K562 (cell line): ENCODE measurements at places on chromosomes 12 and 14.
A peak's percentile ranks its signal among the peaks of the same experiment; 100 is the strongest.

DNA sequence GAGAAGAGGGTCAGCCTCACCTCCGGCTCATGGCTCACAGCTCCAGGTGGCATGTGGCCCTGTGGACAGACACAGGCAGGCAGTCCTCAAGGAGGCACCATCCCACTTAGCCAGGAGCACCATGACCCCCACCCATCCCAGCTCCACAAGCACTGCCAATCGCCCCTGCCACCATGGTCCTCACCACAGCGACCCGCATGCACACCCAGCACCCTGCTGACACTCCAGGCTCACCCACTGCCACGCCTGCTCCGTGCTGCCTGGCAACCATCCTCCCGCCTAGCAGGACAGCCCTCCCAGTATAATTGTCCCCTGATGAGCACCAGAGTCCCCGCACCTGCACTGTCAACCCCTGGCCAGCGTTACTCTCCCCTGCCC is 50.9 kb downstream of the TRPV4 start:
- H3K27me3 ChIP-seq: peaks cover 38% of the 10 kb centered on the region
- H3K36me3 ChIP-seq: no peaks in the 10 kb centered on the region
- DNase-seq: no peak
- no peak overlapping the region for H3K27ac ChIP-seq

- H3K4me3 ChIP-seq: no peak overlapping the region
- no peak overlapping the region for H3K27ac ChIP-seq
- no peaks in the 10 kb centered on the region for H3K27me3 ChIP-seq
- H3K36me3 ChIP-seq: no peaks in the 10 kb centered on the region
- no peaks in the 10 kb centered on the region for H3K4me1 ChIP-seq
Measured at GRCh38 chr14:62162998-62163589, 400.9 kb downstream of the SNAPC1 start.

- H3K27ac ChIP-seq: no peak overlapping the region
- H3K27me3 ChIP-seq: no peaks in the 10 kb centered on the region
- no peaks in the 10 kb centered on the region for H3K36me3 ChIP-seq
- H3K4me3 ChIP-seq: no peak overlapping the region
- no peaks in the 10 kb centered on the region; the same call in 1 of the 2 replicates for H3K4me1 ChIP-seq
- peak; percentile 46 for DNase-seq
Measured at GRCh38 chr14:61475316-61475715, 153.9 kb downstream of the PRKCH start.

- no peak overlapping the region for H3K27ac ChIP-seq
- no peaks in the 10 kb centered on the region for H3K27me3 ChIP-seq
Measured at GRCh38 chr12:24499151-24500146, 449.5 kb downstream of the BCAT1 start.

GRCh38 chr14:75278422-75279152 is at the start of gene FOS:
Gene FOS (plus strand): TSS chr14:75278828. CDS start chr14:75278983, 155 bp downstream.
- peak; percentile 93 for DNase-seq
- no peaks in the 10 kb centered on the region for H3K27me3 ChIP-seq
- peaks cover 37% of the 10 kb centered on the region for H3K4me1 ChIP-seq

DNA sequence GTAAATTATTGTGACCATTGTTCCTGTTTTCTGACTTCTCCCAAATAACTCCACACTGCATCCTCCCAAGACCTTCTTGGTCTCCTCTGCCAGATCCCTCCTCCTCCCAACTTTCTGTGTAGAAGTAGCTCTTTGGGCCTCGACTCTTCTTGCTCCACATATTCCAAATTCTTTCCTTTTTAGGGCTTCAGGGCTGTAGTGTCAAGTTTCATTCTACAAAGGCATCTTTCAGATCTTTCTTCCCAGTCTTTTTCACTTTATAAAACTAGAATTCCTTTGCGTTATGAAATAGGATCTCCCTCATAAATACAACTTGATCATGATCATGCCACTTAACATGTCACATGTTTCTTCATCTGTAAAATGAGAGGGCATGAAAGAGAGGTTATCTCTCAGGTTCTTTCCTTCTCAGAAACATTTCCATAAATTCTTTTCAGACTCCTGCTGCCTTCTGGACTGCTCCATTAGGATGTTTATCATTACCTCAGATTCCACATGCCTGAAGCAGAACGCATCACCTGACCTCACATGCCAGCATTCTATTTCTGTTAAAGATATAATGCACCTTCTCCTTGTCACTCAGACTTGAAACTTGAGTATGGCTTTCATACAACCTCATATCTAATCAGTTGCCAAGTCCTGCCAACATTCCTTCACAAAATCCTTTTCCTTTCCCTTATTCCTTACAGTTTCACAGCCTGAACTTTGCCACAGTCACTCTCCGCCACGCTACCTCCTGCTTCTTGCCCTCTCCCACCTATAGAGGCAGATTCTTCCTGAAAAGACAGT is 8.5 kb downstream of the SLC38A1 start:
- 0 out of 3 replicates have a peak overlapping the region, but pooled peaks have one; percentile 6 for H3K27ac ChIP-seq
- H3K36me3 ChIP-seq: peaks cover 38% of the 10 kb centered on the region
- no peak overlapping the region for H3K4me3 ChIP-seq
- peaks cover 53% of the 10 kb centered on the region for H3K4me1 ChIP-seq
- no peak for DNase-seq

GRCh38 chr12:20368651-20369304 is 441 bp downstream of the PDE3A start:
- no peak overlapping the region for H3K4me3 ChIP-seq
- no peaks in the 10 kb centered on the region for H3K4me1 ChIP-seq
- no peak for DNase-seq
- no peaks in the 10 kb centered on the region for H3K27me3 ChIP-seq
- no peak overlapping the region for H3K27ac ChIP-seq
- no peaks in the 10 kb centered on the region for H3K36me3 ChIP-seq

- peak; percentile 27 for DNase-seq
- H3K27me3 ChIP-seq: no peaks in the 10 kb centered on the region
- H3K4me3 ChIP-seq: no peak overlapping the region
- 0 out of 3 replicates have a peak, but pooled peaks cover 3% of the 10 kb centered on the region for H3K36me3 ChIP-seq
Measured at GRCh38 chr14:68966872-68967301, 12.2 kb downstream of the ACTN1 start.

GRCh38 chr14:96745500-96746051 is 51.6 kb upstream of the VRK1 start:
- no peak overlapping the region for H3K27ac ChIP-seq
- H3K4me3 ChIP-seq: no peak overlapping the region
- no peak for DNase-seq
- H3K36me3 ChIP-seq: no peaks in the 10 kb centered on the region

DNA sequence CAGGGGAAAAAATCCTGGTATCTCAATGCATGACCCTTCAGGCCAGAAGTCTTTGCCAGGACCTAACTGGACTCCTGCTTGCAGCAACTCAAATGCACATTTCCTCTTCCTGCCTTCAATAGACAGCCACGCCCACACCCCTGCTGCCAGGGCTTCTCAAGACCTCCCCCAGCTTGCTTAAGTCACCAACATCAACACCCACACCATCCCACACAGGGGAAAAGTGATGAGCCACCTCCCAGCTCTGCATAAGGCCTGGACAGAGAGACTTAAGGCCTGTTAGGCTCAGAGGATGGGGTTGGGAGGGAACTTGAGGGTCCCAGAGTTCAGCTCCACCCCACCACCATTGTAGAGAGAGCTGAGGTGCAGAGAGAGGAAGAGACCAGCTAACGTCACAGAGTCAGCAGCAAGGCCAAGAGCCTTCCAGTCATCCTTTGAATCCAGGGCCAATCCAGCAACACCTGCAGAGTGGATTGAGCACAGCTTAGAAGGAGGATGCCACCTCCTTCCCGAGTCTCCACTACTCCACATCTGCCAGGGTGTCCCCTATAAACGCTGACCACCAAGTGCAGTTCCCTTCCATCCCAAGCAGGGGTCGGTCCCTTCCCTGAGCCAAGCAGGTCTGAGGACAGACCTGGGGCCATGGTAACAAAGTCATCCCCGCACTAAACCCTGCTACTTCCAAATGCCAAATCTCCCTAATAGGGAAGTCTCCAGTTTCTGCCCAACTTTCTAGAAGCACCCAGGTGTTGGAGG is 50.0 kb downstream of the KDM2B start:
- H3K36me3 ChIP-seq: peaks cover 18% of the 10 kb centered on the region; the same call in 2 of the 3 replicates
- no peak overlapping the region; the same call in 2 of the 3 replicates for H3K27ac ChIP-seq
- H3K27me3 ChIP-seq: no peaks in the 10 kb centered on the region
- peak; percentile 69 for DNase-seq

DNA sequence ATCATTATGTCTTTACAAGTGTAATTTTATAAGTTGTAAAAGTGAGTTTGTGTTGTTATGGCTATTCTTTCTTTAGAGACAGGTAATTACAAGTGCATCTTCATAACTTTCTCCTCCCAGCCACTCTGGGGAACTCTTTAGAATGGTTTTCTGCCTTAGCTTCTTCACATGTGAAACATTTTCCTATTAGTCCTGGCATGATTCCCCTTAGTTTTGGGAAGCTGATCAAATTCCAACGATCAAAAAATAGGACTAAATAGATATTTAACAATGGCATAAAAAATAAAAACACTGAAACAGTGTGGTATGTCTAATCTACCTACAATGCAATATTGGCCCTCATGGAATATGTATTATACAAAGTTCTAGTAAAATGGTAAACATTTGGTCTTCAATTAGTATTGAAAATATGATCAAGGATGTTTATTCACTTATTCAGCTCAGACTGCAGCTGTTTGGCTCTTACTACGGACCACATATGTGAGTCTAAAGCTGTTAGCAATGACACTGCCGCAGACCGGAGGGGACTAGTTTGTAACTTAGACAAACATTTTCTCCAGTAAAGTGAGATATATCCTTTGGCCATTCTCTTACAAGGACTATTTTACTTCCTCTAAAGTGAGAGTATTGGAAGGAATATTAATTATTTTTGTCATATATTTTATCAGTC is 890.8 kb upstream of the USP15 start:
- no peaks in the 10 kb centered on the region for H3K4me1 ChIP-seq
- H3K36me3 ChIP-seq: no peaks in the 10 kb centered on the region
- no peak overlapping the region for H3K27ac ChIP-seq
- DNase-seq: no peak
- no peaks in the 10 kb centered on the region for H3K27me3 ChIP-seq

DNA sequence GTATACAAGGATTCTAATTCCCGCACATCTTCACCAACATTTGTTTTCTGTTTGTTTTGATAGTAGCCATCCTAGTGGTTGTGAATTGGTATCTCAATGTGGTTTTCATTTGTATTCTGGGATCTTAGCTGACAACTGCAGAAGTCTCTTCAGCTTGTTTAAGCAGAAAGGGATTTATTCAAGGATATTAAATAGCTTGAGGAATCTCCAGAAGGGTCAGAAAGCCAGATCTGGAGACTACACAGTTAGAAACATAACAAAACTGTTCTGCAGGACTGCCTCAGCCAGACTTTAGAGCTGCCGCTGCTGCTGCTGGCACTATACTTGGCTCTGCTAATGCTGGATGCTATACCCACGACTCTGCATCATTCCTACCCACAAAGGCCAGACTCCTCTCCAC is 13.4 kb upstream of the CDKL1 start:
- DNase-seq: no peak
- H3K36me3 ChIP-seq: no peaks in the 10 kb centered on the region
- H3K27ac ChIP-seq: no peak overlapping the region
- no peaks in the 10 kb centered on the region for H3K4me1 ChIP-seq
- no peak overlapping the region for H3K4me3 ChIP-seq

DNA sequence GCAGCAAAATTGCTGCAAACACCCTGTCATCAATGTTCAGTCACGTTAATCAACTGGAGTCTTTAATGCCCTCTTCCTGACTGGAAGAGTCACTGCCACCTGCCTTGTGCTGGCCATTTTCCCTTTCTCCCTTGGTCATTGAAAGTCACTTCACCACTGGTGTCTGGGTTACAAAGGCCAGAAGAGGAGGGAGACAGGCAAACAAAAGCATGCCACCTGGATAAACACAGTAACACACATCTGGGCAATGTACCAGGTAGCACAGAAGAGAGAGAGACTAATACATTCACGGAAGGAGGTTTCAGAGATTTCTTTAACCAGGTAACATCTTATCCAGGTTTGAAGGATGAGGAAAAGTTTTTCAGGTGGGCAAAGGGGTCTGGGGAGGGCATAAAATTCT is 32.7 kb downstream of the GPHB5 start:
- 0 out of 2 replicates have a peak, but pooled peaks cover 9% of the 10 kb centered on the region for H3K27me3 ChIP-seq
- H3K4me1 ChIP-seq: no peaks in the 10 kb centered on the region
- H3K4me3 ChIP-seq: no peak overlapping the region
- H3K36me3 ChIP-seq: no peaks in the 10 kb centered on the region
- no peak overlapping the region for H3K27ac ChIP-seq

DNA sequence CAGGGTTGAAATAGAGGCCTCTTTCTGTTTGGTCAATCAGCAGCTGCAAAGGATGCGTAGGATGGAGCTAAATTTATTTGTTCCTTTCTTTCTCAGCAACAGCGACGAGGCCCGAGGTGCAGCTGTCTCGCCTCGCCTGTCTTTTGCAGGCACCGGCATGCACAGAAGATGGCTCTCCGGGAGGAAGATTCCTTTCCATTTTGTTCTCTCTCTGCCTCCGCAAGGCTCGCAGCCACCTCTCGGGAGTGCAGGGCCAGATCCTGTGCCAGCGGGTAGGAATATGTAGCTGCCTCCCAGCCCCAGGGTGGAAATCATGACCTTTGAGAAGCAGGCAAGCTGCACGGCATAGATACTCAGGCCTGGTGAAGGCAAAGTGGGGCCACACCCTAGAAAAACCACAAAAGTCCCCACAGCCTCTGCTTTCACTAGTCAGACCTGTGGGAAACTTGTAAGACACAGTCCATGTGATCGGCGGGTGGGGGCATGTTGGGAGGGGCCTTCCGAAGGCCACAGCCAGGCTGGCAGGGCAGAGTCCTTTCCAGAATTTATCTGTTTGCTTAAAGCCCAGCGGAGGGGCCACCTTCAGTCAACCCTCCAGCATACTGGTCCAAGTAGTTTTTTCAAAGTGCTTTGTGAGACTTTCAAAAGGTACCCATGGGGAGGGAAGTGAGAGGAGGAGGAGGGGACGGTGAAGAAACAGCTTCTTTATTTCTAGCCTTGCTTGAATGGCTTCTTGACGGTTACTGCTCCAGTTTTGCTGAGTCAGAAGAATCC is at the start of gene MAP1LC3B2:
TSS of gene MAP1LC3B2 (plus strand) at position 220 of the 774 bp plus-strand sequence. CDS start 16,562 bp downstream, outside the sequence.
- DNase-seq: peak; percentile 93
- H3K4me3 ChIP-seq: peak within 1 kb of the TSS; percentile 27
- H3K4me1 ChIP-seq: peaks cover 38% of the 10 kb centered on the region
- no peaks in the 10 kb centered on the region for H3K27me3 ChIP-seq
- peak within 1 kb of the TSS; percentile 99 for H3K27ac ChIP-seq
- no peaks in the 10 kb centered on the region for H3K36me3 ChIP-seq
